RWPE2 (cell line): ENCODE measurements at places on chromosomes 3 and 15.

DNA sequence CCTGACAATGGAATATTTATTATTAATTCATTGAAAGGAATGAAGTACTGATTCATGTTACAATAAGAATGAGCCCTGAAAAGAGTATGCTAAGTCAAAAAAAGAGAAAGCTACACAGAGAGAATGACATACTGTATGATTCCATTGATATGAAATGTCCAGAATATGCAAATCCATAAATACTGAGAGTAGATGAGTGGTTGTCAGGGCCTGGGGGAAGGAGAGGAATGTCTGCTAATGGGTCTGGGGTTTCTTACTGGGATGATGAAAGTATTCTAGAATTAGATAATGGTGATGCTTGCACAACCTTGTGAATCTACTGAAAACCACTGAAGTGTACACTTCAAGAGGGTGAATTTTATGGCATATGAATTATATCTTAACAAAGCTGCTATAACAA is 79.9 kb upstream of the HACD2 start:
- no peak for DNase-seq

DNA sequence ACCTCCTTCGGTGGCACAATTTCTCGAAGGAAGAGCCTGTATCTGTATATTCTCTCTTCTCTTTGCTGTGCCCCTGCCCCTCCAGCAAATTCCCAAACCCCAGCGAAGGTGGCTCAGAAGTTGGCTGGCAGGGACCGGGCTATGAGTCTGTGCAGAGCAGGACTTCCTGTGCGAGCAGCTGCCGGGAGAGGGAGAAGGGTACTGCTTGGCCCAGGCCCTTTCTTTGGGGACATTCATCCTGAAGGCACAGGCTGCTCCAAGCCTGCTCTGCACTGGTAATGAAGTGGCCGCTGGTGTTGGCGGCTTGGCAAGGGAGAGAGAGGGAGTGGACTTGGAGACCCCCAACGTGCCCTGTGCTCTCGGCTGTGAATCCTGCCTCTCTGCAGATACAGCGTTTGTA is 1.5 kb downstream of the SLC6A11 start:
- no peak for DNase-seq

DNA sequence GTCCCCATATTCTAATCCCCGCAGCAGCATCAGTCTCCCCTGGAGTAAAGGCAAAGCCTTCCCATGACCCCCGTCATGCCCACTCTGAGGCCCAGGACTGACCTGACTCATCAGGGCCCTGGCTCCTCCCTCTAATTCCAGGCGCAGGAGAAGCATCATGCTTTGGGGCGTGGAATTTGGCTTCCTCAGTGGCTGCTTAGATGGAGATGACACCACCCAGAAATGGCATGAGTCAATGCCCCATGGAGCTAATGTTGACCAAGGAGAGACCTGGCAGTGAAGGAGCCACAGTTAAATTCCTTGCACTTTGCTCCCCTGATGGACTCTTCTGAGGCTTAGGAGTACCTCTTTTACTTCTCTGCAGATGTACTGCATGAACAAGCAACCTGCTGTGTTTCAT is 204.2 kb upstream of the PROK2 start:
- no peak for DNase-seq

DNA sequence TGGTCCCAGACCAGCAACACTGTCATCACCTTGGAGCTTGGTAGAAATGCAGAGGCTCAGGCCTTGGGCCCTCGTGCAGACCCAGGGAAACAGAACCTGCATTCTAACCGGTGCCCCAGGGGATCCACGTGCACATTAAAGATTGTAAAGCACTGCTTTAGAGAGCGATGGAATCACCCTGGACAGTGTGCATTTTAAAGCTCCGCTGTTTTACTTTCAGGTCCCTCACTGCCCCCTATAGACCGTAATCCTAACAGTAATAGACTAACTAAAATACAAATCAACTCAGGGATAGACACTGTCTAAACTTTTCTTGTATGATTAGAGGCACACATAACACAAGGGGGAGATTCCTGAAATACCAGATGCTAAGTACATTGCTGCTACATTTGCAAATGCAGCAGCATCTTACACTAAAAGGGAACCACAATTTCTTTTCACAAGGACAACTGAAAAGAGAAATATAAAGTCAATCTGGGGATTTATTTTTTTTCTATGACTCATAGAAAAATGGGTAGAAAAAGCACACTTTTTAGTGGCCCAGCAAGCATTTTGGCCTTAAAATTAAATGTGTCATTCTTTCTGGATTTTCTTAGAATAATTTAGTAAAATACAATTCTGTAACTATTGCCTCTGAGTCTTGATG is 10.5 kb upstream of the SH3GL3 start:
- no peak for DNase-seq

DNA sequence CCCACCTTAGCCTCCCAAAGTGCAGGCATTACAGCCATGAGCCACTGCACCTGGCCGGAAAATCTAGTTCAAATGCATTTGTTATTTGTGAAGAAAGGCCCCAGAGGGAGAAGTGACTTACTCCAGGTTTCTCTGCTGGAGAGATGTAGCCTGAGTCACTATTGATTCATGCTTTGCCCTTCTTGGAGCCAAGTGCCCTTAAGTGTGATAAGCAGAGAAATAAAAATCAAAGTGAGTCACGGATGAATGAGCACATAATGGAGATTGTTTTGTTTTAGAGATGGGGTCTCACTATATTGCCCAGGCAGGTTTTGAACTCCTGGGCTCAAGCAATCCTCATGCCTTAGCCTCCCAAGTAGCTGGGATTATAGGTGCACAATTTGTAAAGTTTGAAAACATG is 33.1 kb downstream of the CDC25A start:
- no peak for DNase-seq

GRCh38 chr15:41309226-41309905 is 23.0 kb downstream of the OIP5 start:
- DNase-seq, result no peak
